ENCODE measurements at places on chromosomes 13 and 19. TPM values are rescaled to one million over a fixed set of nuclear protein-coding genes. Genes with fewer than 3 reads are reported as not detected.

Gene ZNF844
- total RNA-seq: 2.7 TPM

Gene ZNF470
- total RNA-seq: 2.2 TPM

Gene GRIN3B
- total RNA-seq: 2.6 TPM

Gene KLF1
- total RNA-seq: not detected

Gene ZNF229
- 2.8 TPM for total RNA-seq

Gene FGF22
- total RNA-seq: not detected

Gene ZIK1
- total RNA-seq: 3.2 TPM

Gene TGFBR3L
- not detected for total RNA-seq

Gene OR7A5
- total RNA-seq: not detected

Gene SELENOV
- not detected for total RNA-seq

Gene KLK11
- not detected for total RNA-seq

Gene F10
- total RNA-seq: not detected

Gene ZNF226
- 15.5 TPM for total RNA-seq

Gene ICAM4
- 0.40 TPM for total RNA-seq

Gene SIGLEC10
- not detected for total RNA-seq

Gene EPSTI1
- 19.9 TPM for total RNA-seq
